Thoracic aorta (tissue), 2 donors: ENCODE measurements at places on chromosomes 2 and 18. TPM values are rescaled to one million over a fixed set of nuclear protein-coding genes. Genes with fewer than 3 reads are reported as not detected.

Gene ANTXR1
- 313 TPM for total RNA-seq

Gene ITPRIPL1
- 1.6 TPM for total RNA-seq

Gene MC2R
- total RNA-seq, result not detected

Gene SS18
- total RNA-seq, result 118 TPM

Gene CNTNAP5
- not detected for total RNA-seq

Gene COL4A3
- total RNA-seq, result 36.7 TPM

Gene CTAGE1
- total RNA-seq, result not detected

Gene ASAP2
- 58.1 TPM for total RNA-seq

Gene PROC
- not detected for total RNA-seq

Gene GRB14
- 4.7 TPM for total RNA-seq

Gene NEB
- 3.2 TPM for total RNA-seq

Gene RBKS
- total RNA-seq, result 5.0 TPM

Gene G6PC2
- not detected for total RNA-seq

Gene C1QL2
- total RNA-seq, result not detected

Gene CERKL
- total RNA-seq, result not detected

Gene REG1A
- 6.4 TPM for total RNA-seq

Gene GPBAR1
- total RNA-seq, result 3.5 TPM

Gene STPG4
- not detected for total RNA-seq

Gene ASXL3
- total RNA-seq, result 2.2 TPM

Gene CPS1
- total RNA-seq, result 3.4 TPM

Gene OSBPL6
- total RNA-seq, result 4.6 TPM

Gene SANBR
- 5.1 TPM for total RNA-seq

Gene METTL4
- 8.3 TPM for total RNA-seq

Gene IL36RN
- not detected for total RNA-seq

Gene ARL5A
- total RNA-seq, result 44.1 TPM

Gene TEX44
- total RNA-seq, result not detected

Gene C2orf78
- total RNA-seq, result not detected

Gene NMUR1
- total RNA-seq, result 0.21 TPM

Gene OSR1
- total RNA-seq, result 90.7 TPM

Gene RGPD4
- not detected for total RNA-seq

Gene DPP10
- not detected for total RNA-seq

Gene PER2
- total RNA-seq, result 14.2 TPM

Gene ST6GAL2
- total RNA-seq, result 900 TPM

Gene IL37
- total RNA-seq, result not detected

Gene FAP
- 37.6 TPM for total RNA-seq

Gene INO80B
- total RNA-seq, result 15.4 TPM

Gene CABYR
- 1.8 TPM for total RNA-seq

Gene MATN3
- 1.3 TPM for total RNA-seq

Gene DGUOK
- total RNA-seq, result 36.2 TPM

Gene NCKAP5
- 1.9 TPM for total RNA-seq

Gene PIEZO2
- 8.3 TPM for total RNA-seq

Gene NGEF
- 3.6 TPM for total RNA-seq

Gene ZSCAN30
- total RNA-seq, result 45.8 TPM

Gene TMEFF2
- 0.21 TPM for total RNA-seq

Gene LBX2
- 0.71 TPM for total RNA-seq

Gene BCL11A
- 0.99 TPM for total RNA-seq

Gene PROKR1
- not detected for total RNA-seq

Gene MBOAT2
- total RNA-seq, result 16.8 TPM

Gene SFXN5
- 18.1 TPM for total RNA-seq

Gene OTX1
- total RNA-seq, result not detected

Gene PPP4R3B
- total RNA-seq, result 41.2 TPM
